ENCODE measurements at places on chromosomes 7 and 10.

DNA sequence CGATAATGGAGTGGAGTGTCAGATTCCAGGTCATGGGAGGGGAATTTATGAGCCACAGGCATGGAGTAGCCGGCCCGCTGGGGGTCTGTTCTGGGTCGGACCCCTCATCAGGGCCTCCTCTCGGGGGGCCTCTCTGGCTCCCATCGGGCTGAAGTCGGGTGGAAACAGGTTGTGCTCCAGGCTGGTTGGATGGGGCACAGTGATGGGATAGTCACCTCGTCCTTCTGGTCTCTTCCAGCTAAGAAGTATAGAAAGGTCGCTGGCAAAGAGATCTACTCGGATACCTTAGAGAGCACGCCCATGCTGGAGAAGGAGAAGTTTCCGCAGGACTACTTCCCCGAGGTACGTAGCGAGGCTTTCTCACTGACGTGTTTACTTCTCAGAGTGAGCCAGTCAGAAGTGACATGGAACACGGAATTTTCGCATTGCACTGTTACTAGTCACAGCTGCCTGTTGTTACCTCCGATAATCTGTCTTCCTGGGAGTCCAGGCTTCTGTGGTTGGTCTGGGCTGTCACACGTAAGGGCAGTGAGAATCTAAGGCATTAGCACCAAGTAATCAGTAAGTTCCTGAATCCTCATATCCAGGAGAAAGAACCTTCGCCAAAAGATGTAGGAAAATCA is 88.3 kb downstream of the NKX6-2 start:
- no peak for DNase-seq

GRCh38 chr10:117257721-117258120 is 16.8 kb downstream of the SLC18A2 start:
- no peak for DNase-seq

GRCh38 chr7:94392393-94392786 is 2.3 kb upstream of the COL1A2 start:
- peak; percentile 18 for DNase-seq

DNA sequence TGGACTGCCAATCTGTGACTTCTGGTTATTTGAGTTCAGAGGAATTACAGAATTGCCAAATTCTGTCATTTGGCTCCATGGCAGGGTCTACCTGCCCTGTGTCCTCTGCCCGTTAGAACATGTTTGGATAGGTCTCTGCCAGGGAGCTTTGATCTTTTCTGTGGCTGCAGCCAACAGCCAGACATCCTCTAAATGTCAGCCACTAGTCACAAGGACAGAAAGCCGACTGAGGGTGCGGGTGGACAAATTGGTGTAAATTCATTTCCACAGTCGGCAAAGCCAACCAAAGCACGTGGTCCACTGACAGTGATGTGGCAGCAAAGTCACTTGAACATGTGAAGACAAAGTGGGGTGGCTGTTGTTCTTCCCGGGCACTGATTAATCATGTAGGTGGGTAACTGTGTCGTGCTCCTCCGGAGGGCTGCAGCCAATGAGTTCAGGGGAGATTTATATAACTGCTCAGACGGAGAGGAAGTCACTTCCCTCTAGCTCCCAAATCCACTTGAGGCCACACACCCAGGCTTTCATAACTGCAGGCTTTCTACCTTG is 26.7 kb upstream of the CAMK1D start:
- DNase-seq, result no peak

DNA sequence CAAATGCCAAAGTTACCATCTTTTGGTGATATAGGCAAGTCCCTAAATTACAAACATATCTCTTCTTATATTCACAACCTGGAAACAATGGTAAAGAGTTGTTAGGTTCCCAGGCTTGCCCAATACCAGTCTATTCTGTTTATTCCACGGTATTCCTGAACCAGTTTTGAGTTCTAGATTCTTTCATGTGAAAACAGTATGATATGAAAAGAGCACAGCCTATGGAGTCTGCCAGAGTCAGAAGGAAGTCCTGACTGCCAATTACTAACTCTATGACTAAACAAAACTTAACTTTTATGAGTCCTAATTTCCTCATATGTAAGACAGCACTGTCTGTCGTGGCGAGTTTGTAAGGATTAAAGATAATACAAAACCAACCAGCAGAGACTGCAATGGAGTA is 5.6 kb downstream of the ABI1 start:
- peak; percentile 33 for DNase-seq

DNA sequence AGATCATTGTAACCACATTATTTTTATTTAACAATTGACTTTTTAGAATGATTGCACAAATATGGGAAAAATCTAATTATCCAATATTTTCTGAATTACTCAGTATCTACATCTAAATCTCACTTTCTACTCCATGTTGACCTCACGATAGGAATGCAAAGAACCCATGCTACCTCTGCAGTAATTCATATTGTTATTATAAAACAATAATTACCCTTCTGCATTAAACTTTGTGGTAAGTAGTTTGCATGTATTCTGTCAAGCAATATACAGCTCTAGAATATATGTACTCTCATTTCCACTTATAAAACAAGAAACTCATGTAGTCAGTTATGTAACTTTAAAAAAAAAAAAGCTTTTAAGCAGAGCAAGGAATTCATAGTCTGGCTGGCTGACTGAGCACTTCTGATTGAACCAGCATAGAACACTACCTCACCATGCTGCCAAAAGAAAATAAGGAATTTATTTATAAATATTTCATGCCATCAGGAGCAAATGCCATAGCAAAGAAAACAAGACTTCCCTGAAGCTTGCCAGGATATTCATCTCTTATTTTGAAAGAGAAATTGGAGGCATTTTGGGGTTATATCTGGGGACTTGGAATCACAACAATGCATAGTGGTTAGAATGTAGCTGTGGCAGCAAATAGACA is 895.7 kb downstream of the XPNPEP1 start:
- peak; percentile 64 for DNase-seq

GRCh38 chr7:87507446-87507845 is 32.0 kb upstream of the ABCB4 start:
- DNase-seq, result no peak

DNA sequence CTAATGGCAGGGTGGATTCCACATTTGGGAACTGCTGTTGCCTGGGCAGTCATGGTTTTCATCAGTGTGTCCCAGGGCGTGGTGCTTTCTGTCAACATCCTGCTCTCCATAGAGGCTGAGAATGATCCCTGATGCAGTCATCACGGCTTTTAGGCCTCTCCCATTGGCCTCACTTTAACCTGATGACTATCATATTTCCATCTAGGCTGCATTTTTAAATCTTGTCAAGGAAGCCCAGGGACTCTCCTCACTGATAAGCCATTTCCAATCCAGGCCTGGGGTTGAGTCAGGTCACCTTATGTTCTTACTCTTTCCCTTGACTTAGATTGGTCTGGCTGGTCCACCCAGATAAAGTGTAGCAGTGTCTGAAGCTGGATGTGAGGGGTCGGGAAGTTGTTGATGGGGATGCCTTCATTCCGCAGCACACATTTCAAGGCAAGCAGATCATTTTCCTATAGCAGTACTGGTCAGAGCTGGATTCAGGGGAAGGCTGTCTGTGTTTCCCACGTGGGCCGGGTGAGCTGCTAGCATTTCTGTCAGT is 177.0 kb downstream of the AUTS2 start:
- peak; percentile 76 for DNase-seq

DNA sequence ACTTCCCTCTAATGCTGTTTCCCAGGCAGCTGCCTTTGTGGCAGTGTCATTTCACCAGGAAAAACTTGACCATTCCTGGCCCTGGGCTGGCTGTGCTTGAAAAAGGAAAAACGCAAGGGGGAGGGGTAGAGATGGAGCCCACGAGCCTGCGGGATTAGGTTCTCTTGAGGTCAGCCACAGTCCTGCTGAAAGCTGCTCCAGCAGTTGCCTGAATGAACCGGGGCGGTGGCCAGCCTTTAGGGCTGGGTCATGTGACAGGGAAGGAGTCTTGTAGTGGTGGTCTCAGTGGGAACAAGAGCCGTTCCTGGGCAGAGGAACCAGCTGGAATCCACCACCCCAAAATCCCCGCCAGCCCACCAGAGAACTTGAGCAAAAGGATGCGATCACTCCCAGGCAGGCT is 51.2 kb upstream of the LRRC4 start:
- no peak for DNase-seq

DNA sequence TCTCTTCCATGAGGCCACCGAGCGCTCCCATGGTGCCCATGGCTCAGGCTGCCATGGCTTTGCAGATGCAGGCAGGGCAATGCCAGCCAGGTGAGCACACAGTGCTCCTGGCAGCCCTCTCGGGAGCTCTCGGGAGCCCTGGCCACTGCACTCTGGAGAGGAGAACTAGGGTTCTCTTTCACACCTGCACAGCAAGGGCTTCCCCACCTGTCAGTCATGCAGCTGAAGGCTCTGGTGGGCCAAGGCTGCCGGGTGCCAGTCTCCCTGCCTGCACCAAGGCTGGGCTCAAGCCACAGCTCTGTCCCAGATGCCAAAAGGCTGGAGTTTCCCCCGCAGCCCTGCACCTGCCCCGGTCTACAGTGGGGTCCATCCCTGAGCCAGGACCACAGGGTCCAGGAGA is 32.6 kb downstream of the NUDT1 start:
- no peak for DNase-seq

GRCh38 chr7:106729720-106730385 is 68.9 kb upstream of the CCDC71L start:
- no peak for DNase-seq

All from AG10803 (cell line).